Spinal cord (tissue), 10 donors: ENCODE measurements at places on chromosomes 5 and 9. TPM values are rescaled to one million over a fixed set of nuclear protein-coding genes. Genes with fewer than 3 reads are reported as not detected.

DNA sequence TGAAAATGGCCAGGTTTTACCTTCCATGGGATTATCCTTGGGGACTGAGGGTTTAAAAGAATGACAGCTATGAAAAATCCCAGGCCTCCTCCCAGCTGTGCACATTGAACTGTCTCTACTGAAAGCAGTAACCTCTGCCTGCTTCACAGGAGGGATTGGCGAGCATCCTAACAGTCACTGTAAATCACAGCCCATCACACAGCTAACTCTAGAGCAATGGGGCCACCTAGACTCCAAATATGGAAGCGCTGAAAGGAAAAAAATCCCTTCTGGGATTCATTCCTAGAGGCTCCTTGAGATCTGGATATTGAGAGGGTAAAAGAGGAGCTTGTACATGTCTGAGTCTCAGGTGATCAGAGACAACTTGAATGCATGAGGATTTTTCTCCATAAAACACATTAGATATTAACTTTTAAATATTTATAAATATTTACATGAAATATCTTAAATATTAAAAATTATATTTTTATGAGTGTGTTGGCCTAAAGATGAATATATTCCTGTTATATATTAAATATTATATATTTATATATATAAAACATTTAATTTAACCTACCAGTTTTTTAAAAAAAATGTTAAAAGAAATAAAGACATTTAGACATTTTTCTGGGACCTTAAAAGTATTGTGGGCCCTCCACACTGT, 133.8 kb upstream of the SLC24A2 start:
- H3K36me3 ChIP-seq: no peaks in the 10 kb centered on the region
- H3K4me3 ChIP-seq: no peak overlapping the region
- H3K27ac ChIP-seq: no peak overlapping the region

GRCh38 chr5:80346055-80346454, 26.3 kb downstream of the SPZ1 start:
- H3K4me1 ChIP-seq: no peaks in the 10 kb centered on the region
- no peak overlapping the region for H3K4me3 ChIP-seq
- no peak for DNase-seq

DNA sequence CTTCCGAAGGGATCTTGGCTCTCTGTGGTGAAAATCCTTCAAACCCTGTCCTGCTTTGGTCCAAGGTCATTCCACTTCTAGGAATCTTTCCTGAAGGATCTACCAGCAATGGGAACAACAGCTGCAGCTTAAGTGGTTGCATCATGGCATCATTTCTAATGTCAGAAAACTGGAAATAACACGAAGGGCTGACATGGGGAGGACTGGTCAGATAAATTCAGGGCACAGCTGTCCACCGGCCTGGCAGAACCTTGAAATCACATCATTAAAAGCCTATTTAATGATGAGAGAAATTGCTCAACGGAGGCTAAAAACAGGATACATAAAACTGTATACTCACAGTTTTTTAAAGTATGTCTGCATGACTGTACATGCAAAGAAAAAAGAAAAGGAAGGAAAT, 28.3 kb downstream of the OLFML2A start:
- no peak for DNase-seq
- H3K4me1 ChIP-seq: peaks cover 8% of the 10 kb centered on the region
- no peak overlapping the region for H3K4me3 ChIP-seq

- H3K4me3 ChIP-seq: no peak overlapping the region
- no peaks in the 10 kb centered on the region for H3K4me1 ChIP-seq
- H3K36me3 ChIP-seq: no peaks in the 10 kb centered on the region
- DNase-seq: no peak
Observed at GRCh38 chr5:140202078-140202477, 27.1 kb downstream of the CYSTM1 start.

- no peak overlapping the region for H3K4me3 ChIP-seq
- no peak for DNase-seq
- H3K27me3 ChIP-seq: no peaks in the 10 kb centered on the region
- no peaks in the 10 kb centered on the region for H3K4me1 ChIP-seq
- H3K36me3 ChIP-seq: no peaks in the 10 kb centered on the region
- H3K27ac ChIP-seq: no peak overlapping the region
Observed at GRCh38 chr5:18244309-18244708, 610.0 kb downstream of the TAF11L14 start.

DNA sequence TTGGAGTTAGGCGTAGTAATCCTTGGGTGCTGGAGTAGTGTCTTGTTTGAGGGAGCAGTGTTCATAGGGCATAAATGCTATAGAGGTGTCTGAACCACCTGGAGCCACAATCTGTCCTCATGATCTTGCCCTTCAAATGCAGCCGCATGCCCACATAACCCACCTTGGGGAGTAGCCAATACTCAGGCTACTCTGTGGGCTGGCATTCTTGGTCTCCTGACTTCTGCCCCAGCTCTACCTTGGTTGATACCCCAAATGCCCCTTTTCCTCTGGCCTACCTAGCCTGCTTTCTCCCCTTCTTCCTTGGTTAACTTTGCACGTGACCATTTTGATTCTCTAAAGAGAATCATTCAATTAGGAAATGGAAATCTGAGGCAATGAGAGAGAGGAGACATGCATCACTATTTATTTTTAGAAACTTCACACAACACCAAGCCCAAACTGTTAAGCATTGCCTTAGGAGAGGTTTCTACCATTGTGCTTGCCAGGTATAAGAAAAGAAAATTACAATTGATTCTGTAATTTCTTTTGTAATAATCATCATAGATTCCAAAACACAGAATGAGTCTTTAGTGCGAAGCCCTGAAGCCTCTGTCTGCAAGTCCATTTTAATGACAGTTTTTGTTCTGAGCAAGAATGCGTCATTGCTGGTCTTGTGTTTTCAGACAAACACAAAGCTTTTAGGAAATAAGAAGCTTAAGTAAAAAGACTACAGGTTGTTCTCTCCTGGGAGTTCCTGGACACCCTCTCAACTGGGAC, 135.2 kb downstream of the C9orf152 start:
- DNase-seq: no peak
- H3K4me1 ChIP-seq: no peaks in the 10 kb centered on the region
- no peaks in the 10 kb centered on the region for H3K36me3 ChIP-seq
- no peak overlapping the region for H3K27ac ChIP-seq
- no peaks in the 10 kb centered on the region for H3K27me3 ChIP-seq
- no peak overlapping the region for H3K4me3 ChIP-seq

GRCh38 chr9:113574441-113575262, 111.1 kb downstream of the RGS3 start:
- no peak for DNase-seq
- H3K27me3 ChIP-seq: no peaks in the 10 kb centered on the region
- H3K4me3 ChIP-seq: no peak overlapping the region
- no peaks in the 10 kb centered on the region for H3K36me3 ChIP-seq

- H3K27me3 ChIP-seq: no peaks in the 10 kb centered on the region
- H3K36me3 ChIP-seq: no peaks in the 10 kb centered on the region
- H3K4me1 ChIP-seq: peaks cover 5% of the 10 kb centered on the region
- H3K4me3 ChIP-seq: no peak overlapping the region
- DNase-seq: no peak
Observed at GRCh38 chr9:86238861-86239770, 20.3 kb downstream of the C9orf153 start.

DNA sequence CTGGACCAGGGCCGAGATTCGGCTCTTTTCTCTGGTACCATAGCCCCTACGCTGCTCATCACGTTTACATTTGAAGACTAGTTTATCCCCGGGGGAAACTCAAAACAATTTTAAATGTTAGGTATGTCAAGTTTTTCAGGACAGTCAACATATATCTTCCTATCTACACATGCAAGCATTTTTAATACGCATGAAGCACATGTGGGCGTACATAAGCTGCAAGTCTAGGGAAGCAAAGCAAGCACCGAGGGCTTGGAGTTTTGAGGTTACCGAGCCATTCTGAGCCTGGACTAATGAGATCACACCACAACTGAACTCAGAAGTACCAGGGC, 154.4 kb downstream of the AUH start:
- H3K36me3 ChIP-seq: no peaks in the 10 kb centered on the region
- H3K27ac ChIP-seq: peak overlapping the region; percentile 17
- DNase-seq: no peak

DNA sequence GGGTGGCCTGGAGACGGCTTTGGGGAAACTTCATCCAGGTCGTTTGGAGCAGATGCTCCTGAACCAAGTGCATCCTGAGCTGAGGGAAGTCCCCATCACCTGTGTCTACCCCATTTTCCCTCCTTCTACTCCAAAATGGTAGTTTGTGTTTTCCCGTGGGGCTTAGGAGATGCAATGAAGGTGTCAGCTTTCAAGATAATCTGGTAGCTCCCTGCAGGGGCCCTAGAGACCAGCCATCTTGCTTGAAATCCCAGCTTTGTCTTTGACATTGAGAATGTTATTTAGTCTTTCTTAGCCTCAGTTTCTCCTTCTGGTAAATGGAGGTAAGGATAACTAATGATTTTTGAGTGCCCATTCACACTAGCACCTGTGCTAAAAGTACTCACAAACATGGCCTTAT, 77.4 kb downstream of the WWC1 start:
- peaks cover 21% of the 10 kb centered on the region for H3K4me1 ChIP-seq
- H3K27ac ChIP-seq: no peak overlapping the region
- no peak overlapping the region for H3K4me3 ChIP-seq
- H3K27me3 ChIP-seq: no peaks in the 10 kb centered on the region
- no peak for DNase-seq

DNA sequence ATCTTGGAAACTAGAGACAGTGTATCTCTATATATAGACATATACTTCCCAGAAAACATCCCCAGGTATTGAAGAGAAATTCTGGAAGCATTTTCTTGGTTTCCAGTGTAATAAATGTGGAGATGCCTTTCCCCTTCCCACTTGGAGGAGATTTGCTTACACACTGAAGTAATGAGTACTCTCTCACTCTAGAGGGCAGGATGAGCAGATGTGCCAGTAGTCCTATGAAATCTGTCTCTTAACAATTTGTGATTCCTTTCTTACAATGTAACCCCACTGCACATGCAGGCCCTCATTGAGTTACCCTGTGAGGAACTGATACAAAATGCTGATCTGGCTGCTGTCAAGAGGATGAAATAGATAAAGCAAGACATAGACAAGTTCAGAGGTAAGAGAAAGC, 567.2 kb downstream of the SLCO4C1 start:
- no peak overlapping the region for H3K4me3 ChIP-seq
- no peak for DNase-seq
- no peaks in the 10 kb centered on the region for H3K27me3 ChIP-seq

GRCh38 chr9:108933231-108933717, 650 bp downstream of the ELP1 start:
- H3K36me3 ChIP-seq: peaks cover 6% of the 10 kb centered on the region
- H3K4me3 ChIP-seq: peak overlapping the region; percentile 95
- DNase-seq: peak; percentile 52
- H3K27ac ChIP-seq: peak overlapping the region; percentile 94

The TAF11L5 gene
- not detected for polyA plus RNA-seq

The ITGA1 gene
- 8.2 TPM for polyA plus RNA-seq

The PLAC8L1 gene
- 2.4 TPM for polyA plus RNA-seq

The TMEM252 gene
- polyA plus RNA-seq: 0.38 TPM

The ARID3C gene
- polyA plus RNA-seq: 0.60 TPM

The GDNF gene
- 0.51 TPM for polyA plus RNA-seq

The AFAP1L1 gene
- polyA plus RNA-seq: 10.8 TPM

The C9orf152 gene
- polyA plus RNA-seq: 0.08 TPM

The ZNF366 gene
- polyA plus RNA-seq: 4.3 TPM

The ADAMTSL1 gene
- polyA plus RNA-seq: 21.7 TPM

The TRPM6 gene
- 1.0 TPM for polyA plus RNA-seq

The HINT2 gene
- polyA plus RNA-seq: 43.4 TPM
